Endodermal cell (in vitro differentiated cells): ENCODE measurements at places on chromosomes 1 and 21. TPM values are rescaled to one million over a fixed set of nuclear protein-coding genes. Genes with fewer than 3 reads are reported as not detected.

TMPRSS3 gene
- total RNA-seq = not detected in 3 replicates

DNA sequence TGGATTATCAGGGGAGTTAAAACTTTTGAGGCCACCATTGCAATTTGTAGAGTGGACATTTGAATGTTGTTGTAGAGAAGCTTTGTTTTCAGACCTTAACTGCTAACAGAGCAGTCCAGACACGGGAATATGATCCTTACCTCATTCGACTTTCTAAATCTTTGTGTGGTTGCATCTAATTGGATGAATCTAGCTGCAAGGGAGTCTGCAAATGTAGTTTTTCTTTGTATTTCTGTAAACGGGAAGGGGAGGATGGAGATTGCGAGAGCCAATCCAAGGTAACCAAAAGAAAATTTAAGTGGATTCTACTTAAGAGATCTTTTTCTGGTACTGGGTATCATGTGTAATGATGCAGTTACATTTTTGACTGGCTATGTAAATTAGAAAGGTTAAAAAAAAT lies 110.2 kb downstream of the FMN2 start:
- peak overlapping the region; percentile 66 for H3K4me3 ChIP-seq
- DNase-seq = no peak
- peaks cover 3% of the 10 kb centered on the region for H3K4me1 ChIP-seq
- H3K27ac ChIP-seq = no peak overlapping the region
- peaks cover 48% of the 10 kb centered on the region for H3K36me3 ChIP-seq

DNA sequence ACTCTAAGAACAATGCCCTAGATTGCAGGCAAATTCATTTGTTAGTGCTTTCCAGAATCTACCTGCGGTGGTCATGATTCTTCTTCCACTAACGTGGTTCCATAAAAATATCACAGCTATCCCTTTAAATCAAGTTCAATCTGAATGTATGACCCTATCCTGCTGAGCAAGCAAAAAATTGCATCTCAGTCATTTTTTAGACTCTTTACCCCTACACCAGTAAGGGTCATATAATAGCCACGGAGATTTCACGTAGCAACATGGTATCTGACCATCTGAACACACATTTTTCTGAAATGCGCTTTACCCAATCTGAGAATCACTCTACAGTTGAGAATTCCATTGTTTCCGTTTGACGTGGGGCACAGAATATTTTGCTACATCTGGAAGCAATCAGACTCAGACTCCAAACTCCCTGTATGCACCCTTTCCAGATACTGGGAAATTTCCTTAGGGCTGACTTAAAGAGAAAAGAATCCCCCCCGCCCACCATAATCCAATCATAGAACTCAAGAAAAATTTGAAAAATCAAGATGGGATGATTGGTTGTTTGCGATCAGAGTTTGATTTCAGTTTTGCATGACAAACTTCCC lies 699.2 kb upstream of the ZP4 start:
- no peak for DNase-seq
- H3K4me3 ChIP-seq = no peak overlapping the region
- no peaks in the 10 kb centered on the region for H3K27me3 ChIP-seq
- H3K36me3 ChIP-seq = no peaks in the 10 kb centered on the region
- no peaks in the 10 kb centered on the region for H3K4me1 ChIP-seq
- no peak overlapping the region for H3K27ac ChIP-seq

CHODL gene
- 3.1 to 4.5 TPM (median 4.2 TPM) in 3 replicates for total RNA-seq

DNA sequence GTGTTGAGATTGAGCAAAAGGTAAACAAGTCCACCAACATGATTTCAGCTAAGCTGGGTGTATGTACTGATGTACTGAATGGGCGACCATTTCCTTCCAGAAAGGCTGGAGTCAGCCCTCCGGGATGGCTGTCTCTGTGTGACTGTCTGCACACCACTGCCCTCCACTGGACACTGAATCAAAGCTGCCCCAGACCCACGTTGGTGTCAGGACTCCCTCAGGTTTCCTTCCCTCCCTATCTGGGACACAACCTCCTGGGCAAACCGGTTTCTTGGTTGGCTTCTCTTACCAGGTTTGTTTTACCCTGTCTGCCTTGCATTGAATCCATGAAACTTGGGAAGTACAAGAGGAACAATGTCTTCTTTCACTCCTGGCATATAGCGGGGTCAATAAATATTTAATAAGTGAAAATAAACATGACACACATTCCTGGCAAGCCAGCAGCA lies 5.3 kb upstream of the SRP9 start:
- H3K4me1 ChIP-seq = peaks cover 18% of the 10 kb centered on the region
- no peak overlapping the region for H3K27ac ChIP-seq
- no peaks in the 10 kb centered on the region for H3K36me3 ChIP-seq
- peak; percentile 97 for DNase-seq

DNA sequence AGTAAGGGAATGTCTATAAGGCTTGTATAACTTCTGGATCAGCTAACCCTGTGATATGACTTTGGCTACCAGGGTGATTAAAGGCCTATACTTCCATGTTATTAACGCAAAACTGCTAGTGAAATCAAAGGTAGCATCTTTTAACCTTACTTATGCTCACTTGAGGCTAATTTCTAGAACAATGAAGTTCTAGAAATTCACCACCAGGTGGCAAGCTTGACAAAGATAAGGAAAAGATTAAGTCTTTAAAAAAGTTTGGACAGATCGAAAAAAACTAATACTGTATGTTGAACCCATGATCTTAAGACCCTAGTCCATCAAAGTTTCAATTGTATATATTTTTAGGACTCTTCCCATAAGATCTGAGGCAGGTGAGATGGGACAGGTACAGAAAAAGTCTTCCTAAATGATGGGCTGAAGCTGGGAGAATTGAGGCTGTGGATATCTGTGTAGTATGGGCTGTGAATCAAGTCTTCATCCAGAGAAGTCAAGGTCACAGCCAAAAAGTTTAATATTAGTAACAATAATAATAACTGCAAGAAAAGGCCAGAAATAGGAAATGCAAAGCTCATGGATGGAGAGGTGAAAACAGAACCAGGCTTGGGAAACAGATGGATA lies 18.8 kb downstream of the KYAT3 start:
- H3K4me3 ChIP-seq = no peak overlapping the region
- DNase-seq = no peak
- H3K36me3 ChIP-seq = peaks cover 10% of the 10 kb centered on the region
- H3K4me1 ChIP-seq = no peaks in the 10 kb centered on the region

DNA sequence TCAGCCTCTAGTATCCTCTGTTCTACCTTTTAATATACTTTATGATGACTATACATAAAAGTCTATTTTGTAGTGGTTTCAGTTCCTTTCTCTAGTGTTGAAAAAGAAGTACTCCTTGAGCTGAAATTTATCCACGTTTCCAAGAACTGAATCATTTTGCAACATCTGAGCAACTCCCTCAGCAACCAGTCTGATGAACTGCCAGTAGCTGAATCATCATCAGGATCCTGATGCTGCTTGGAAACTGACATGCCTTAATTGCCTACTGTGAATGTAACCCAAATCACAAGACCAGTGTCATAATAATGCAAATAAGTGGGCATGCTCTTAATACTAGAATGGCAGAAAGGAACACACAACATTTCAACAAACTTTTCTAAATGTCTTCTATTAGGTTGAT lies 103.3 kb downstream of the CYYR1 start:
- no peak for DNase-seq
- H3K36me3 ChIP-seq = no peaks in the 10 kb centered on the region
- H3K27ac ChIP-seq = no peak overlapping the region
- H3K4me3 ChIP-seq = no peak overlapping the region
- H3K4me1 ChIP-seq = no peaks in the 10 kb centered on the region
- H3K27me3 ChIP-seq = no peaks in the 10 kb centered on the region

GRCh38 chr21:45805321-45805720 lies 161.8 kb downstream of the PCBP3 start:
- H3K27ac ChIP-seq = no peak overlapping the region
- no peaks in the 10 kb centered on the region for H3K27me3 ChIP-seq
- H3K4me3 ChIP-seq = no peak overlapping the region
- no peaks in the 10 kb centered on the region for H3K4me1 ChIP-seq
- DNase-seq = no peak

RNU1-3 gene
- total RNA-seq = 2,322 to 3,611 TPM (median 3,596 TPM) in 3 replicates

DNA sequence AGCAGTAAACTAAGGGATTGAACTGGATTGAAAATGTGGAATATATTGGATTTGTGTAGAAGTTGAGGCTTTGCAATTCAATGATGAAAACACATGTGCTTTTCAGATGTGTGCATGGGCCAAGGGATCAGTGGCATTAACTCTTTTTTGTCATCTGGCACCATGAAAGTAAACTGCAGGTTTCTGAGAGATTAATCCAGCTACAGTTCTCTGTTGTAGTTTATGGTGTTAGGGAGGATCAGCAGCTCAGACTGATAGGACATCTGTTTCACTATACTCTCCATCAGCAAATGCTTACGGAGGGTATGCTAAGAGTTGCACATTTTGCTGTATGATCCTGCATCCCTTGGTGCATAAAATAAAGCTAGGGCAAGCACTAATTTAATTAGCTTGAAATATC lies 82.6 kb downstream of the C1orf21 start:
- H3K36me3 ChIP-seq = no peaks in the 10 kb centered on the region
- H3K4me3 ChIP-seq = no peak overlapping the region
- H3K4me1 ChIP-seq = no peaks in the 10 kb centered on the region
- DNase-seq = no peak
- H3K27me3 ChIP-seq = no peaks in the 10 kb centered on the region
- no peak overlapping the region for H3K27ac ChIP-seq

- no peak overlapping the region for H3K4me3 ChIP-seq
- peak; percentile 61 for DNase-seq
- no peak overlapping the region for H3K27ac ChIP-seq
These were observed 17.8 kb upstream of the PGM1 start for GRCh38 chr1:63575340-63575826.

S100A14 gene
- total RNA-seq = 112 to 146 TPM (median 119 TPM) in 3 replicates

S100A2 gene
- 2.8 to 3.9 TPM (median 3.1 TPM) in 3 replicates for total RNA-seq

GRCh38 chr1:158169105-158169504 lies 11.6 kb upstream of the CD1D start:
- no peak for DNase-seq
- H3K27me3 ChIP-seq = peaks cover 3% of the 10 kb centered on the region
- no peaks in the 10 kb centered on the region for H3K36me3 ChIP-seq
- H3K4me1 ChIP-seq = no peaks in the 10 kb centered on the region

KRTAP13-1 gene
- not detected in 3 replicates for total RNA-seq

- no peaks in the 10 kb centered on the region for H3K27me3 ChIP-seq
- no peak for DNase-seq
- no peak overlapping the region for H3K4me3 ChIP-seq
- H3K4me1 ChIP-seq = peaks cover 5% of the 10 kb centered on the region
- H3K36me3 ChIP-seq = no peaks in the 10 kb centered on the region
- no peak overlapping the region for H3K27ac ChIP-seq
These were observed 657.6 kb downstream of the LMO4 start for GRCh38 chr1:87986130-87986866.

SPTA1 gene
- not detected in 3 replicates for total RNA-seq

KRTAP20-3 gene
- total RNA-seq = not detected in 2 replicates

- peak; percentile 59 for DNase-seq
- no peak overlapping the region for H3K4me3 ChIP-seq
- no peaks in the 10 kb centered on the region for H3K36me3 ChIP-seq
- peaks cover 33% of the 10 kb centered on the region for H3K4me1 ChIP-seq
These were observed 62.8 kb upstream of the KIF26B start for GRCh38 chr1:245091818-245092637.

TMPRSS15 gene
- 0.13 and 0.25 TPM in 2 replicates for total RNA-seq

DNA sequence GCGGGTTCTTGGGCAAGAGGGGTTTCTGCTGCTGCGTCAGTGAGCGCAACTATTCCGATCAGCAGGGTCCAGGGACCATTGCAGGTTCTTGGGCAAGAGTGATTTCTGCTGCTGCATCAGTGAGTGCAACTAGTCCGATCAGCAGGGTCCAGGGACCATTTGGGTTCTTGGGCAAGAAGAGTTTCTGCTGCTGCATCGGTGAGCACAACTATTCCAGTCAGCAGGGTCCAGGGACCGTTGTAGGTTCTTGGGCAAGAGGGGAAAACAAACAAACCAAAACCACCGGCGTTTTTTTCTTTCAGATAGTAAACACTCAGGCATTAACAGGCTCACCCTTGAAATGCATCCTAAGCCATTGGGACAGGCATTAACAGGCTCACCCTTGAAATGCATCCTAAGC lies 32.6 kb downstream of the SPATA6 start:
- H3K27ac ChIP-seq = no peak overlapping the region
- no peaks in the 10 kb centered on the region for H3K27me3 ChIP-seq
- no peak overlapping the region for H3K4me3 ChIP-seq
- H3K4me1 ChIP-seq = peaks cover 5% of the 10 kb centered on the region
- no peak for DNase-seq
- peaks cover 18% of the 10 kb centered on the region for H3K36me3 ChIP-seq

PRMT6 gene
- total RNA-seq = 10.0 to 26.0 TPM (median 25.1 TPM) in 3 replicates

- no peak overlapping the region for H3K4me3 ChIP-seq
- DNase-seq = no peak
- H3K36me3 ChIP-seq = no peaks in the 10 kb centered on the region
- H3K27ac ChIP-seq = no peak overlapping the region
These were observed 18.6 kb upstream of the ATP1B1 start for GRCh38 chr1:169087876-169088275.

MCOLN3 gene
- 7.7 to 10.1 TPM (median 9.8 TPM) in 3 replicates for total RNA-seq

GRCh38 chr1:235835226-235835625 lies 31.5 kb downstream of the LYST start:
- no peaks in the 10 kb centered on the region for H3K36me3 ChIP-seq
- H3K27me3 ChIP-seq = peaks cover 5% of the 10 kb centered on the region
- DNase-seq = no peak
- peaks cover 5% of the 10 kb centered on the region for H3K4me1 ChIP-seq
- no peak overlapping the region for H3K4me3 ChIP-seq
- H3K27ac ChIP-seq = no peak overlapping the region

DNA sequence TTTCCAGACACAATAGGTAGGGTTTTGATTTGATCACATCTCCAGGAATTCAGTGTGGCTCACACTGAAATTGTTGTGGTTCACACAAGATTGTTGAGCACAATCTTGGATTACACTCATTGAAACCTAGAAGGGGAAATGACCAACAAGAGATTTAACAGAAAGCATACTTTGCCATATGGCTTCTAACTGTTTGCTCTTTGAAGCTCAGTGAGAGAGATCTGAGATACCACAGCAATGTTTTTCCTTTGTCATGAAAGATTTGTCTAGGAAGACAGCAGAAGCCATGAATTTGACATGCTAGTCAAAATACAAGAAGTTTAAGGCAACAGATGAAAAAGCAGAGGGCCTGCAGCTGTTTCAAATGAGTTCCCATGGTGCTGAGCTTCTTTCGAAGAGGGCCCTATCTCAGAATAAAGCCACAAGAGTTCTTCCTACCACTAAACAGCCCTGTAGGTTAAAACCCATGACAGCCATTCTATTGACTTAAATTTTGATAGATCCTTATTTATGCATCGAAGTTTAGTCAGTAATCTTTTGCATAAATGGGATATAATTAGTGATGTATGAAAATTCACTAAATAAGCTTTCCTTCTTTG lies 650.4 kb downstream of the LTN1 start:
- no peak overlapping the region for H3K27ac ChIP-seq
- H3K4me3 ChIP-seq = no peak overlapping the region
- peaks cover 5% of the 10 kb centered on the region for H3K4me1 ChIP-seq
- DNase-seq = no peak
- no peaks in the 10 kb centered on the region for H3K36me3 ChIP-seq

GRCh38 chr1:194705123-194705854 lies 1518.9 kb upstream of the B3GALT2 start:
- no peak overlapping the region for H3K27ac ChIP-seq
- DNase-seq = no peak

SELL gene
- 0.14 to 1.2 TPM (median 0.95 TPM) in 3 replicates for total RNA-seq

- H3K27ac ChIP-seq = no peak overlapping the region
- DNase-seq = no peak
- H3K36me3 ChIP-seq = no peaks in the 10 kb centered on the region
- H3K4me3 ChIP-seq = no peak overlapping the region
- H3K4me1 ChIP-seq = no peaks in the 10 kb centered on the region
These were observed 447 bp downstream of the TTC34 start for GRCh38 chr1:2801046-2801445.

NR5A2 gene
- 0.50 to 0.62 TPM (median 0.61 TPM) in 3 replicates for total RNA-seq
